Occipital lobe (tissue), 3 donors: ENCODE measurements at places on chromosomes 7 and 10.

DNA sequence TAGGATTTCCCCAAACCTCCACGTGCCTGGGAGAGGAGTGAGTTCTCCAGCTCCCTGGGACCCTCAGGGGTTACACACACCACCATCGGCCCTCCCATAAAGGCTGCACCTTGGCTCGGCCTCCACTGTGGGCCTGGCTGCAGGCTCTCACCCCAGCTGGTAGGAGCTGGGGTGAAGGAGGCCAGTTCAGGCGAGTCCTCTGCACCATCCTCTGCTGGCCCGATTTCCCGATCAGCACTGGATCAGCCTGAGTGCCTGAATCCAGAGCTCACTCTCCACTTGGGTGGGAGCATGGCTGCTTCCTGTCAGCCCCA lies 115.1 kb upstream of the RET start:
- no peak for DNase-seq

DNA sequence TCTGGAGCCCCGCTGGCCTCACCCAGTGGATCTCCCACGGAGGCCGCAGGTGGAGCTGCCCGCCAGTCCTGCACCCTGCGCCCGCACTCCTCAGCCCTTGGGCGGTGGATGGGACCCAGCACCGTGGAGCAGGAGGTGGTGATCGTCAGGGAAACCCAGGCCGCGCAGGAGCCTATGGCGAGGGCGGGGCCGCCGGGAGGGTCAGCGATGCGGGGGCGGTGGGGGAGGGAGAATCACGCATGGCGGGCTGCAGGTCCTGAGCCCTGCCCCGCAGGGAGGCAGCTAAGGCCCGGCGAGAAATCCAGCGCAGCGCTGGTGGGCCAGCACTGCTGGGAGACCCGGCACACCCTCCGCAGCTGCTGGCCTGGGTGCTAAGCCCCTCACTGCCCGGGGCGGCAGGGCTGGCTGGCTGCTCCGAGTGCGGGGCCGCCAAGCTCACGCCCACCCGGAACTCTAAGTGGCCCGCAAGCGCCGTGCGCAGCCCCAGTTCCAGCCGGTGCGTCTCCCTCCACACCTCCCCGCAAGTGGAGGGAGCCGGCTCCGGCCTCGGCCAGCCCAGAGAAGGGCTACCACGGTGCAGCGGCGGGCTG lies 524.8 kb upstream of the TPK1 start:
- DNase-seq, result no peak

GRCh38 chr10:20935931-20936330 lies 38.8 kb upstream of the NEBL start:
- no peak for DNase-seq

GRCh38 chr7:26117142-26117807 lies 34.7 kb upstream of the NFE2L3 start:
- no peak for DNase-seq

GRCh38 chr10:122196218-122196617 lies 74.9 kb upstream of the BTBD16 start:
- DNase-seq, result no peak

GRCh38 chr10:35505241-35505873 lies 99.8 kb upstream of the GJD4 start:
- DNase-seq, result no peak

- DNase-seq, result no peak
Measured at GRCh38 chr7:80895056-80895455, 23.8 kb downstream of the SEMA3C start.

DNA sequence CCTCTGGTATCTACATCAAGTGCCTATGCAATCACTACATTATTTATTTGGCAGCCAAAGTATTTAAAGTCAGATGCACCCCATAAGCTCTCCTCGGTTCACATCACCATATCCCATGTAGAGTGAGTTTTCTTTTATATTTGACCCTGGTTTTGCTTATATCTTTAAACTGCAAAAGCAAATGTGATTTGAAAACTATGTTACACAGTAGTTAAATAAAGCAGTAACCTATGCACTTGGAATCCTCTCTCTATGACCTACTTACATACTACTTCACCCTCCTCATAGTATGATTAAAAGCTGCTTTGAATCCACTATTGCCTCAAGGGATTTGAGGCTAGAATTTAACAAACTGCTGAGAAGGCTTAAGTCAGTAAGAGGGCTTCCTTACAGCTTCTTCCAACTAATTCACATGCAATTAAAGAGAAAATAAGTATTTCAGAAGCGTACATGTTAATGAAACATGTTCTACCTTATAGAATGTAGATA lies 2.2 kb upstream of the CELF2 start:
- no peak for DNase-seq

DNA sequence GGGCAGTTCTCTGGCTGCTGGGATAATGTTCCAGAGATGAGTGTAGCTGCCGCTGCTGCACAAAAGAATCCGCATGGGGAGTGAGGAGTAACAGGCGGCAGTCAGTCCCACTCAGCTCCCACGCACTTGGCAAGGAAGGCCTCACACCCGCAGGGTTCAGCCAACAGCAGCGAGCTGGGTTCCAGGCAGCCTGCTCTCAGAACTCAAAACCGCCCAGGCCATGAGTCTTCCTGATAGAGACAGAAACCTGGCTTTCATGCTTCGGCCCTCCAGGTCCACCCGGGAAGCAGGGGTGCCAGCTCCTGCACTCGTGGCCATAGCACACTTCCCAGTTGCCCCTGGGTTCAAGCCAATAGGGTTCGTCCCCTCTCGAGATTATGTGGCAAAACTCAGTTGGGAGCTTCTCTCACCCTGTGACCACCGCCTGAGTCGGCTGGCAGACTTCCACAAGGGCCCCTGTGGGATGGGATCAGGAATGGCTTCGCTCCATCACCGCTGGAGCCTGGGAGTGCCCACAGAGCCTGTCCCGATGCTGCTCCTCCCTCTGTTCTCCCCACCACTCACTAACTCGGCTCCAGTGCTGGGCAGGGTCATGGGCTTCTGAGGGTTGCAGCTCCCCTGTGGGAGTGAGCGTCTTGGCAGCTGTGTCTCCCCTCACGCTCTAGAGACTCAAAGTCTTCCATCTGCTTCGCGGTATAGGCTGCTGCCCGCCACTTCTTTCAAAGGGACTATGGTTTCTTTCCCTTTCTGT lies 20.6 kb downstream of the CLRN3 start:
- DNase-seq, result peak; percentile 21

DNA sequence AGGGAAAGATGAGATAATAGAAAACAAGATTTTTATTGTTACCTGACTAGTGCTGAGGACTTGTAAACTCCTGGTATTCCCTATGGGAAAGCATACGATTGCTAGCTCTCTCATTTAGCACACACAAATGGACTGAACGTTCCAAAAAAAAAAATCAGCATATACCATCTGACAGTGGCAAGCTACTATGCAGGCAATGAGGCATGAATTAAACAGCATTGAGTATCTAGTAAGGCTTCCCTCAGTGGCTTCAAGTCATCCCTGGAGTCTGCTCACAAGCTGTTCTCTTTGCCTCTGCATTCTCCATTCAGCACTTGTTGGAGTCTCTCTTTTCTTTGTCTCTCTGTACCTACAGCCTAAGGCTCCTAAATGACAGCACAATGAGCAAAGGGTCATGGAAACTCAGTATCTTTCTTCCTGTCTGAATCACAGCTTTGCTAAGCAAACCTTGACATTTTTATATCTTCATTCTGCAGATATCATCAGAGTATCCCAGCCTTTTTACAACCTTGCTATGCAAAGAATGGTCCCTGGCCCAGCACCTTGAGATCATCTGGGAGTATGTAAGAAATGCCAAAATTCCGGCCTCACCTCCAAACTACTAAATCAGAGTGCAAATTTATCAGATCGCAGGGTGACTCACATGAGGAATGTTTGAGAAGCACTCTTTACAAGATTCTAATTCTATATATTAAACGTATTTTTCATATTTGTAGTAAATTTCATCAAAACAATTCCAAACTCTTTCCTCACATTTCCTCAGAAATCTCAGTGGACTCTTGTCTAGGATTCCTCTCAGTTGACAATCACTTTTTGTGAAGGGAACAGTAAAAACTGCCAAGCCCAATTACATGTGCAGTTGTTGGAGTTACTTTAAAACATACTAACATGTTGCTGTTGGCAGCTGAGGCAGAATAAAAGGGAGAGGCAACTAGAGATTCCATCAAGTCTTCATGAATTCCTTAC lies 10.8 kb upstream of the LIPA start:
- no peak for DNase-seq

- no peak for DNase-seq
Measured at GRCh38 chr7:158831738-158832091, 2.4 kb upstream of the ESYT2 start.

DNA sequence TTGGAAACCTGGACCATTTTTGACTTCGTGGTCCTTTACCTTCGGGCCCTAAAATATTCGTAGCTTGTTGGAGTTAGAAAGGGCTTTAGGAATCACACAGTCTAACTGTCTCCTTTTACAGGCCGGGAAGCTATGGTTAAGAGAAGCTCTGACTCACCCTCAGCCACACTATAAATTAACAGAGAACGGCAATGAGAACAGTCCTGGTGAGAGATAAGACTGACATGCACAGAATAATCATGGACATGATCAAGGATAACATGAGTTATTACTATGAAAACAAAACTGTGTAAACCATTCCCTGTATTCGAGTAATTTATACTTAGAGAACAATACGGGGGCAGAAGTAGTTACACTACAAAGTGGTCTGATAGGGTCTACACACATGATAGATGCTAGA lies 162.5 kb upstream of the MALRD1 start:
- DNase-seq, result no peak

DNA sequence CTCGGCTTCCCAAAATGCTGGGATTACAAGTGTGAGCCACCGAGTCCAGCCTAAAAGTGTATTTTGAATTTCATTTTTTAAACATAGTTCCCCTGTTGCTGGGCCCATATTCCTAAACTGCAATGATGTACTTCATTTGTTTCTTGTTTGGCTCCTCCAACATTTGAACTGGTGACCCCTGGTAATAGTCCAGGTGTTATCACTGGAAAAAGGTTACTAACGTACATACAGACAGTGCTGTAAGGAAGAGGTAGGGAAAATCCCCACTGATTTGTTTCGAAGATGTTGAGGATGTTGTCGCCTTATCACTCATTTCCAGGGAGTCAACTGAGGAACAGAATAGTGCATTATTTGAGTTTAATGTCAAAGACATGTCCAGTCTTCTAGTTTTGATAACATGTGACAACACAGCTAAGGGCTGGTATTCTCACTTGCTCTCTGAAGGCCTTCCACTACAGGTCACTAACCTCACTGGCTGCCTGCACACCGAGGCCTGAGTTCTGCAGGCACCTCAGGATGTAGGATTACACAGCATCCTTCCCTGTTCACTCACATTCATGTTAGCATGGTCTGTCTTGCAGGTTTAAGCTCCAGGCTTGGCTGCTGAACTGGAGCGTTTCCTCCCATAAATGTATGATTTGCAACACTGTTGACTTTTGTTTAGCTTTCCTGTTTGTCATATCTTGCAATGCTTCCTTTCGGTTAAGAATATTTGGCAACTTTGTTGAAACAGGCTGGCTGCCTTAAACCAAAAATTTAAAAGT lies 362.8 kb downstream of the INHBA start:
- no peak for DNase-seq

GRCh38 chr7:107559864-107560263 lies 3.9 kb downstream of the COG5 start:
- no peak for DNase-seq

GRCh38 chr7:16071246-16071857 lies 350.0 kb downstream of the CRPPA start:
- DNase-seq, result no peak

DNA sequence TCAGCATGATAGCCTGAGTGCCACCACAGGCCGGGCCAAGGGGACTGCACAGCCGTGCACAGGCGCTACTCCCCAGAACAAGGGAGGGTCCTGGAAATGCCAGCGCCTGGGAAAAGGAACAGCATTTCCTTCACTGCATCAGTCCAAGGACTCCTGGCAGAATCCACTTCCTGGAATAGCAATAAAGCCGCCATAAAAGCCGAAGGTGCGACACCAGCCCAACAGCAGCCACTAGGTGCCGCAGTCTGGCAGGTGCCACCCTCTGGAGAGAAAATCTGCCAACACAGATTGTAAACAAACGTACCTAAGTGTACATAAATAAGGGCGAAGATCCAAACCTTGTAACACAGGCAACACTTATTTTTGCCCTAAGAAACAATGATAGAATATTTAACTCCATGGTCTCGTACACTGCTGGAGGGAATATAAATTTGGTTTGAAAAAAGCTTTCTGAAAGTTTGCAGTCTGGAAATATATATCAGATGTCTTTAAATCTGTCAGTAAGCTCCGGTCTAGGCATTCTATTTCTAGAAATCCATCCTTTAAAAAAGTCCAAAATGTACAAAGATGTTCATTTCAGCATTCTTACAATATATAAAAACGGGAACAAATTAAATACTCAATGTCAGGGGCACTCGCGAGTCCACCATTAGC lies 22.2 kb downstream of the VOPP1 start:
- DNase-seq, result no peak

DNA sequence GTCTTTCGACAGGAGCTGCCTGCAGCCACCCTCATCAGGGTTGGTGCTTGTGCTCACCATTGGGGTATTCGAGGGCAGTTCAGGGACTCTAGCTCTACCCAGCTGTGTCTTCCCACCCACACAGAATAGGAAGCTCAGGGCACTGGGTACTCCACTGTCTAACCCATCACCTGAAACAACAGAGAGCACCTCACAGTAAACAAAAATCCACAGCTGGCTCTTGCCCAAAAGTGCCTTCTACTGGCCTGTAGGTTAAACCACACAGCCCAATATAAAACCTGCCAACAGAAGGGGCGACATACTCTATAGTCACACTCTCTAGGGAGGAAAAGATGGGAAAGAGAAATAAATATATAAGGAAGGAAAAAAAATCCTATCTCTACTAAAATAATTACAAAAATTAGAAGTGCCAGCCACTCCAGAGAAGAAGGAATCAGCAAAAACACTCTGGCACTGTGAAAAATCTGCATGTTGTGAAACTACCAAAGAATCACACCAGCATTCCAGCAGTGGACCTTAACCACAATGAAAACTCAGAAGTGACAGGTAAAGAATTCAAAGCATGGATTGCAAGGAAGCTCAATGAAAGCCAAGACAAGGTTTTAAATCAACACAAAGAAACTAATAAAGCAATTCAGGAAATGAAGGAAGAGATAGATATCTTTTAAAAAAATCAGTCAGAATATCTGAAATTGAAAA lies 110.0 kb downstream of the HGF start:
- no peak for DNase-seq

GRCh38 chr7:83077328-83077727 lies 85.4 kb downstream of the PCLO start:
- DNase-seq, result no peak

DNA sequence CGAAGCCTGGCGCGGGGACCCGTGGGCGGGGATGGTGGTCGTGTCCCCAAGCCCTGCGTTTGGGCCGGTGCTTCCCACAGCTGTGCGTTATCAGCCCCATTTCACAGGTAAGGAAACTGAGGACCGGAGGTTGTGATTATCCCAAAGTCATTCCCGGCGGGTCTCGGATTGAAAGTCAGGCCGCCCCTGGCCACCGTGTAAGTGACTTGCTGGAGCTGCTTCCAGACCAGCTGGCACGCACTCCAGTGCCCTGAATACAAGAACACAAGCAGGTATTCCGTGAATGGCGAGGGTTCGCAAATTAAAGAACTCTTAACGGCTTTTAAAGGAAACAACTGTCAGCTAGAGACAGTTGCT lies 675 bp upstream of the ATE1 start:
- no peak for DNase-seq
